Kasumi-1 (cell line): ENCODE measurements at places on chromosomes 12 and 14.

DNA sequence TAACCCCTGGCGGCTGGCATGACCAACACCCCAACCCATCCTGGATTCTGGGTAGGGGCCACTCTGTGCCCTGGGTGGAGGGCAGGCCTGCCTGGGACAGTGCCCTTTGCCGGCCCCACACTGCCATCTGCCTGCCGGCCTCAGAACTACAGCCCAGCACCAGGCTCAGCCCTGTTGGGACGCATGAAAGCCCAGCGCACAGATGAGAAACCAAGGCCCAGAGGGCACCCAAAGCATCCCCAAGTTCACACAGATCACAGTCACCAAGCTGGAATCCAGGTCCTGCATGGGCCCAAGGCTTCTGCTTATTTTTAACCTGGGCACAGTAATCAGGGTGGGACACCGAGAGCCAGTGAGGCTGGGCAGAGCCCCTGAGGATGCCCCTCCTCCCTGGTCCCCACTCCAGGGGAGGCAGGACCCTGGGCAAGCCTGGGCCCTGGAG, 26.2 kb downstream of the RFLNA start:
- DNase-seq, result peak; percentile 38

DNA sequence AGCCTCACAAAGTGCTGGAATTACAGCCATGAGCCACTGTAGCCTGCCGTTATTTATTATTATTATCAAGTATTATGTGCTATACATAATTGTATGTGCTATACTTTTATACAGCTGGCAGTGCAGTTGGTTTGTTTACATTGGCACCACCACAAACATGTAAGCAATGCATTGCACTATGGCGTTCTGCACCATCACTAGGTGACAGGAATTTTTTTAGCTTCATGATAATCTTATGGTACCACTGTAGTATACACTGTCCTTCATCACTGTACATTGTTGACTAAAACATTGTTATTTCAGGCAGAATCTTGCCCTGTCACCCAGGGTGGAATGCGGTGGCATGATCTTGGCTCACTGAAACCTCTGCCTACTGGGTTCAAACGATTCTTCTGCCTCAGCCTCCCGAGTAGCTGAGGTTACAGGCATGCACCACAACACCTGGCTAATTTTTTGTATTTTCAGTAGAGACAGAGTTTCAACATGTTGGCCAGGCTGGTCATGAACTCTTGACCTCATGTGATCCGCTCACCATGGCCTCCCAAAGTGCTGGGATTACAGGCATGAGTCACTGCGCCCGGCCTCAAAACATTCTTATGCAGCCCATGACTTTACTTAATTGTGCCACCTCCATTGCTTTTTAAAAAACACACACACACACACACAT, 17.1 kb downstream of the MRPL42 start:
- no peak for DNase-seq

- DNase-seq, result no peak
Measured at GRCh38 chr12:53166837-53167236, 13.7 kb upstream of the ZNF740 start.

DNA sequence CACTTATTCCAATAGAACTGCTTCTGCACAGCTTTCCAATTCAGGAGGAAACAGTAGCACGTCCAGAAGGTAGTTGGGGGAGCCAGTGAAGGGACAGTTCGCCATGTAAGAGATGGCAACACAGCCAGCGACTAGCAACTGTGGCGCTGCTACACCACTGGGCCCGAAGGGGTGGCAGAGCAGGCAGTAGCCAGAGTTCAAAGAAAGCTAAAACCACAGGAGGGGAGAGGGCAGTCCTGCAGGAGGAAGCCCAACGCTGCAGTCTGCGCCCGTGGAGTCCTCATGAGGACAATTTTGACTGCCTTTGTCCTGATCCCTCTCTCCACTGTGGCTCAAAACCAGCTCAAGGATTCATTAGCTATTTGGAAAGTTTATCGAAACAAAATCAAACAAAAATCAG, 591.2 kb downstream of the VRK1 start:
- no peak for DNase-seq

DNA sequence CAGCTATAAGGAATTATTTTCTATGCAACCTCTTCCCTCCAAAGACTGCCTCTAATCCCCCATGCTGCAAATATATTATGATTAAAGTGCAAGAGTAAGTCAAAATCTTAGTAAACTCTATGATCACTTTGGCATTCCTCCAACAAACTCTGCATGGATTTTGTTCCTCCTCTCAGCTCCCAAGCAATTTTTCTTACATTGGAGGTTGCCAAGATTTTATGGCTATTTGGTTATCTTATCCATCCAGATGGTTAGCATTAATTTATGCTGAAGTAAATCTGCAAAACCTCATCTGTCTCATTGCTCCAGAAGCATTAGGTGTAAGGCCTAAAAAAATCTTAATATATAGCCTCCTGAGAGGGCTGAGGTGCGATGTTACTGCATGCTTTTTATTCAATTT, 228.1 kb downstream of the CHST11 start:
- DNase-seq, result no peak

GRCh38 chr12:60148109-60148508, 552.3 kb downstream of the SLC16A7 start:
- no peak for DNase-seq

- peak; percentile 70 for DNase-seq
Measured at GRCh38 chr14:77640756-77641533, 24.5 kb upstream of the SPTLC2 start.

GRCh38 chr12:9651265-9651729, 18.2 kb upstream of the CLEC2D start:
- DNase-seq, result no peak

DNA sequence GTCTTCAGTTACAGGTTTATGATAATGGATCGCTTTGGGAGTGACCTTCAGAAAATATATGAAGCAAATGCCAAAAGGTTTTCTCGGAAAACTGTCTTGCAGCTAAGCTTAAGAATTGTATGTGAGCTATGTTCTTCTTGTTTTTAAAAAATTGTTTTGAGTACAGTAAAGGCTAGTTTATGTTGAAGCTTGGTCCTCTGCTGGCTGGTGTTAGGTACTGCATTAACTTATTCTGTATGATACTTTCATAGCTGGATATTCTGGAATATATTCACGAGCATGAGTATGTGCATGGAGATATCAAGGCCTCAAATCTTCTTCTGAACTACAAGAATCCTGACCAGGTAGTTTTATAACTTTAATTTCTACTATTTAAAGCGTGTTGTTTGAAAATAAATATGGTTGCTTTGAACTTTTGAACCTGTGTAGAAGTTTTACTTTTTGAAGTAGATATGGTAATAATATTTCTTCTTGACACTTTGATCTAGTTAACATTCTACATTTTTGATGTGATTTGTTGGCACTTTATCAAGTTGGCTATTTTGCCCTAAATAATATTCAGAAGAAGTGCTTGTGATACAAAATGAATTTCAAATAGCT, 55.7 kb downstream of the VRK1 start:
- DNase-seq, result peak; percentile 85

DNA sequence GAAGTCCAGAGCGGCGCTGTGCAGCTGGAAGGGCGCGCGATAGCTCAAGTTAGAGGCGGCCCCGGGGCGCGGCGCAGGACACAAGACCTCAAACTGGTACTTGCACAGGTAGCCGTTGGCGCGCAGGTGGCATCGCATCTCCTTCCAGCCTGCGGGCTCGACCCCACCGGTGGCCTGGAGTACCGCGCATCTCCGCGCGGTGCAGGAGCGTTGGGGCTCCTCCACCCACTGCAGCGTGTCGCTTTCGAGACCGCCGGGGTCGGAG, 553 bp downstream of the CLEC14A start:
- DNase-seq, result no peak

GRCh38 chr12:62603811-62604098, 137.1 kb downstream of the MON2 start:
- no peak for DNase-seq

DNA sequence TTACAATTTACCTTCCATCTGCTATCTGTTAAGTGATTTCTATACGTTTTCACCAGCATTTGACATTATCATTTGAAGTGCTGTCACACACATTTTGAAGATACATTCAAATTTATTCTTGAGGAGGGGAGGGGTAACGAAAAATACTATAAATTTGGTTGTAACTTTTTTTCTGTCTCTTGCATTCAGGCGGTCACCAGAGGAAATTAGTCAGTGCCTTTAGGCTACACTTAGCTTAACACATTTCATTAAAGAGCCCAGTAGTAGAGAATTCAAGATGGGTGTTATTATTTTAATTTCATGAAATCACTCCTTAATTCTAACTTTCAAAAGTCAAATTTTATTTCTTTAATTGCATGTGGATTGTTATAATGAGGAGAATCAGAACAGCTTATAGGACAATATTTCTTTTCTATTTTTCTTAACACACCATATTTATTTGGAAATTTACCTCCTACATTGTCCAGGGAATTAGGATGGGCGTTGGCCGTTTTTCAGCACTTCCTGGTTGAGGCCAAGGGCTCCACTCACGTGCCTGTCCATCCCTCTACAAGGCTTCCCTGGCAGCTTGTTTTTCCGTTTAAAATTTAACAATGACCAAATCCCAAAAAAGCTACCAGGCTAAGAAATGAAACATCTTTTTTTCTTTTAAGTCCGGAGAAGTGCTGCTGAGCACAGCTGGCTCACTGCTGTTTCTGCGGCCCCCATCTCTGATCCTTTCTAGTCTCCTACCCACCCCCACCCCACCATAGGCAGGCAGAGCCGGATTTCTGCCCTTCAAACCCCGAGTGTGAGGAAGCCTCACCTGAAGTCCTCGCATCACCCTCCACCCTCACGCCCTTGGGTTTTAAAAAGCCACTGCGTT, 1.1 kb upstream of the FAR2 start:
- DNase-seq, result no peak

- no peak for DNase-seq
Measured at GRCh38 chr12:86723326-86723725, 467.1 kb upstream of the MGAT4C start.

- DNase-seq, result no peak
Measured at GRCh38 chr14:54310151-54310850, 86.5 kb upstream of the CDKN3 start.

- no peak for DNase-seq
Measured at GRCh38 chr14:101505236-101505970, 55.9 kb upstream of the DIO3 start.

- no peak for DNase-seq
Measured at GRCh38 chr12:116982791-116983411, 72.2 kb downstream of the FBXW8 start.

DNA sequence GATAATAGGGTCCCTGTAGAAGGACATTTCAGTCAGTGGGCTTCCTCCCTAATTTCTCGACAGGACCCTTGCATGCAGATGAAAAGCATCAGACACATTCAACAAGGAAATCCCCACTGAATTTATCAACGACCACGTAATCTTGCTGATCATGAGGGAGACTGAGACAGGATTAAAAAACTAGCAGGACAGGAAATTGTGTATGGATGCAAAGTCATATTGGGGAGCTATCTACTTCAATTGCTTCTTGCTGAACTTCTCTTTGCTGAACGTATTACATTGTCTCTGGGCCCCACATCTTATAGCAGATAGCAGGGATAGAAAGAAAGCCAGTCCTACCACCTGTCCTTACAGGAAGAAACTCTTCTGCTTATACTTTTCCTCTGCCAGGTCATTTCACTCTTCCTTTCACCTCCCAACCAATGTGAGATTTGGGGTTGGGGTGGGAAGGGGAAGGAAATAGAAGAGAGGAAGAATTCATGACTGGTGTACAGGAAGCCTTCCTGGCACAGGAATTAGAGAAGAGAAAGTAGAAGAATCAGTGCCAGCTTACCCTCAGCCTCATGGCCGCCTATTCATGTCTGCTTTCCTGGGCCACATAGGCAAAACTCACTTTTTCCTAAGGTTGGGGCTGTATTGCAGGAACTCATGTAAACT, 333.3 kb downstream of the ZFP36L1 start:
- DNase-seq, result no peak

GRCh38 chr14:89953602-89954001, 928 bp downstream of the EFCAB11 start:
- DNase-seq, result no peak

DNA sequence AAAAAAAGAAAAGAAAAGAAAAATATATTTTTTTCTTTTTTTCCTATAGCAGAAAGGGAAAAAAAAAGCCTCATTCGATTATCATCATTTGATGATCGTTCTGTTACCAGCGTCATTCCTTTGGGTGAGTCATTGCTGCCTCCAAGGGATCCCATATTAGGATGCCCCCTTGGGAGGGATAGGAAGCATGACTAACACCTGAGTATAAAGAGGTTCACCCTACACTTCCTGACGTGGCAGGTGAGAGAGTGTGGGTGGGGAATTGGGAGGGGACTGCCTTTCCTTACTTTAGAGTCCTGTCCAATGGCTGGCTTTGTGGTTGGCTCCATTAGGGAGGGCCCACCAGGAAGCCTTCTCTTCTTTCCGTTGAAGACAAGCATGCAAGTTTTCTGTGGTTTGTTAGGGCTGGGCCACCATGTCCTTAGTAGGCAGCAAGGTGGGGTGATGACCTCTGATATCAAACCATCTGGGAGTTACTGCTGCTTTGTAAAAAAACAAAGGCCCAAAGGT, 56.1 kb upstream of the FUT8 start:
- no peak for DNase-seq

- DNase-seq, result peak; percentile 44
Measured at GRCh38 chr12:31574803-31575575, 15.9 kb downstream of the DENND5B start.

- no peak for DNase-seq
Measured at GRCh38 chr12:1603269-1603993, 9.1 kb upstream of the FBXL14 start.

GRCh38 chr14:64891839-64892375, 12.2 kb upstream of the SPTB start:
- peak; percentile 80 for DNase-seq

DNA sequence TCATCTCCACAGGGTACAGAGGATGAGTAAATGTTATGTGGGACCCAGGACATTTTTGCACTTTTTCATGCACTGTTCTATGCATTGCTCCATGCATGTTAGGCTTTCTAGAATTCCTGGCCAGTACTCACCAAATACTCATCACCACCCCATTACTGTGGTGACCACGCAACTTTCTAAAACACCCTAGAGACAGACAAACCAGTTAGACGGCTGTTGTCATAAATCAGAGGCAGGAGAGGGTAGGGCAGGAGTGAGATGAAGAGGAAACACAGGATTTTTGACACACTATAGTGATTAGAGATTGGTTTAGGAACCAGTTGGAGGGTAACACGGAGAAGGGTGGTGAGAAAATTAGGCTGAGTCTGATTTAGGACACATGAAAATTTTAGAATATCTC, 59.3 kb downstream of the IFNG start:
- DNase-seq, result no peak

- no peak for DNase-seq
Measured at GRCh38 chr14:96817750-96818666, 20.8 kb downstream of the VRK1 start.

- no peak for DNase-seq
Measured at GRCh38 chr14:31189346-31190218, 18.0 kb downstream of the HECTD1 start.
